ENCODE measurements at places on chromosomes 5 and 9.
A peak's percentile ranks its signal among the peaks of the same experiment; 100 is the strongest.

DNA sequence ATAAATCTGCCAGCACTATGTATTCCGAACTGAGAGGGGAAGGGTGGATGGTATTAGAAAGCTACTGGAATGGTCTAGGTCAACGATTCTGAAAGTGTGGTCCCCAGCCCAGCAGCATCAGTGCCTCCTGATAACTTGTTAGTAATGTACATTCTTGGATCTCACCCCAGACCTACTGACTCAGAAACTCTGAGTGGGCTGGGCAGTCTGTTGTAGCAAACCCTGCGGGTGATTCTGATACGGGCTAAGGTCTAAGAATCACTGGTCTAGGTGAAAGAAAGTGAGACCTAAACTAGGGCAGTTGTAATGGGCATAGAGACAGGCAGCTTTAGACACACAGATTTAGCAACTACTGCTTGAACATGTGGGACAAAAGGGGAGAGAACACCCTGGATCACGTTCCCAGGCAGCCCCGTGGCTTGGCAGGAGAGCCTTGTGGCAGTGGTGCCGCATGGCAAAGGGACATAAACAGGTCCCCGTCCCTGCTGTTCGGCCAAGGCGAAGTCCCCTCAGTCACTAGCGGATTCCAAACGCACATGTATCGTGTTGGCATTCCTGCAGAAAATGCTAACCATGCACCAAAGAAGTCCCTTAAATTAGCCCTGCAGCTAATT, 216.3 kb downstream of the TTLL11 start:
- DNase-seq = no peak

DNA sequence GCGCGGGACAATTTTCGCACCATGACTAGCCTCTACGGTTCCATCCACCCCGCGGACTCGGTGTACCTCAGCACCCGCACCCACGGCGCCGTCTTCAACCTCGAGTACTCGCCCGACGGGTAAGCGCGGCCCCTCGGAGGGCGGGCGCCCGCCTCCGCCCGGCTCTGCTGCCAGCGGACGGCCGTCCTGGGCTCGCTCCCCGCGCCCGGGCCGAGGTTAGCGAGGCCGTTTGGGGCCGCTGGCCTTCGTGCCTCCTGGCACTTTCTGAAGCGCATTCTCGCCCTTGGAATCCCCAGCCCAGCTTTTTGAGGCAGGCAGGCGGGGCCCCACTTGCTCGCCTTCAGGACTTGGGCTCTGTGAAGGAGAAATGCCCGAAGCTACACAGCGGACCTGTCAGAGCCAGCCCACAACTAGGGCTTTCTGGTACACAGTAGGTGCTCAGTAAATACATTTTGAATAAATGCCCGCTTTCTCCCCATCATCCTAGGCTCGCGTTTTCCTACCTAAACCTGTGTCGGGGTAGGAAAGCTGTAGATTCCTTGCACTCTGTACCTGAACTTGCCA, 772 bp downstream of the DCAF10 start:
- DNase-seq = peak; percentile 55

DNA sequence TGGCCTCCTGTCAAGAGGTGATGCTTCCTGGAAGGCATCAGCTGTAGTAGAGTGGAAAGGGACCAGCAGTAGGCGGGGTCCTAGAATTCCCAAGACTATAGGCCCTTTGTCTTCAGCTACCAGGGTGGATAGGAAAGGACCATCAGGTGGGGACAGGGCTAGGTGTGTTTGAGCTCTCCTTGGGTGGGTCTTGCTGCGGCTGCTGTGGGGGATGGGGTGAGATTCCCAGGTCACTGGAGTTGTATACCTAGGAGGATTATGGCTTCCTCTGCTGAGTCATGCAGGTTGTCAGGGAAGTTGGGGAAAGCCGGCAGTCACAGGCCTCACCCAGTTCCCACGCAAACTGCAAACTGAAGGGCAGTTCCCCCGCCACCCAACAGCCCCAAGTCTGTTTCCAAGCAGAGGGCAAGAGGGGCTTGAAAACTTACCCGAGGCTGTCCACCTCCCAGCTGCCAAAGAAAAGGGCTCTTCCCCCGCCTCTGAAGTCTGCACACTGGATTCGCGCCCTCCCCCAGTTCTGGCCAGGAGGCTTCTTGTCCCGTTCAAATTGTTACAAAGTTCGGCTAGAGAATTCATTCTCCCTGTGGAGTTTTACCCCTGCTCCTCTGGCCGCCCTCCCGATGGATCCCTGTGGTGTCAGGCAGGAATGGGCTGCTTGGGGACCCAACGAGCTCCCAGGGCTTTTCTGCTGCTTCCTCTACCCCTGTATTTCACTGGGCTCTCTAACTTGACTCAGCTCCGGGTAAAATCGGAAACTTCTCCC, 23.0 kb upstream of the ECM2 start:
- no peak for DNase-seq

- peak; percentile 35 for DNase-seq
Measured at GRCh38 chr9:114282926-114283325, 40.0 kb upstream of the ORM1 start.

DNA sequence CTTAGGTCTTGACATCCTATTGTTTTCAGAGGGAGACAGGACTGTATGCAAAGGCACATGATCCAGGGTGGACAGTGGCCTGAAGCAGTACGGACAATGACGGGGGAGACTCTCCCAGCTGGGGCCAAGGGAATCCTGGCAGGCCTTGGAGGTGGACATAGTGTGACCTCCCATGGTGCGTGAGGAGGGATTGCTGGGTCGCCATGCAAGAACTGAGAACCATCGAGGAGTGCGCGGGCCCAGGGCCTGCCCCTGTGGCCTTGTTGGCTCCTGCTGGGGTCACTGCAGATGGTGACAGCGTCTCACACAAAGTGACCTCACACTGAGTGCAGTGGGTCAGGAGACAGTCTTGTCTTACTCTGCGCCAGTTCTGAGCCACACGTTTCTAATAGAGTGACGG, 192.4 kb downstream of the GADD45G start:
- no peak for DNase-seq

GRCh38 chr5:96344678-96345577, 88.1 kb downstream of the PCSK1 start:
- DNase-seq = no peak

- no peak for DNase-seq
Measured at GRCh38 chr5:135232958-135233357, 166.1 kb downstream of the MACROH2A1 start.

- peak; percentile 18 for DNase-seq
Measured at GRCh38 chr9:2116073-2116472, 100.9 kb downstream of the SMARCA2 start.

DNA sequence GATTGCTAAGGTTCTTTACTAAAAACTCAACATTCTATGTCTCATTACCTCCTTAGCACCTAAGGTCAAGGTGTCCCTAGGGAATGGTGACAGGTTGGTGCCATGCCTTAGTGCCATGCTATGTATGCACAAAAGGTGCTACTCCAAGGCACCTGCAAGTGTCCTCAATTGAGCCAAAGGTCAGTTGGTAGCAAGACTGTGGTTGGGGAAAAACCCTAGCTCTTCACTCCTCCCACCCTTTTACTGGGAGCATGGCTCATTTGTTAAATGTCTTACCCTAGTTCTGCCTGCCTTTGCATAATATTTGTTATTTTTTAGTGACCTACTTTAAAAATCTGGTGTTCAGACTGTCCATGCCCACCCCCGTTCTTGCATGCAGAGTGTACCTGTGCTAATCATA, 17.0 kb downstream of the ACO1 start:
- DNase-seq = no peak

DNA sequence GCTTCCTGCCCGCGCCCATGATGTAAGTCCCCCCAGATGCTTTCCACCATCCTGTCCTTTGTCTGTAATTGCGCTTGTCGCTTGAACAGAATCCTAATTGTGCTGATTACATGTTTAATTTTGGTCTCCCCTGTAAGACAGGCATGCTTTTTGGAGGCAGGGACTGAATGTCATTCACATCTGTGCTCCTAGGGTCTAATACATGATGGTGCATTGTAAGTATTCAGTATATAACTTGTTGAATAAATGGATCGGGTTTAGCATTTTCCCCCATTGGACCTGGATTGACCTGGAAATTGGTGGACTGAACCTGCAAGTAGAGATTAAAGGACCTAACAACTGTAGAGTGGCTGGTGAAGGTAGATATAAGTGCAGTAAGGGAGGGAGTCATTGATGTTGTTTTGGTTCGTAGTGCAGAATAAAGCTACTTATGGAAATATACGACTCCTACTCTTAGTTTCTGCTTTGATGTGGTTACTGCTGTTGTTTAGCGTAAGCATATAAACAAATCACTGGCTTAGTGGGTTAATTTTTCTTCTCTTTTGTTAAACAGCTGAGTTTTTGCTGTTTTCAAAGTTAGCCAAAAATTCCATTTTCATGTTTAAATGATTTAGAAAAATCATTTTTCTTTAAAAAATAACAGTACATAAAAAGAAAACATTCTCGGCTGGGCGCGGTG, 57.3 kb downstream of the TRIO start:
- no peak for DNase-seq

GRCh38 chr5:144318011-144318410, 147.3 kb downstream of the KCTD16 start:
- DNase-seq = no peak

DNA sequence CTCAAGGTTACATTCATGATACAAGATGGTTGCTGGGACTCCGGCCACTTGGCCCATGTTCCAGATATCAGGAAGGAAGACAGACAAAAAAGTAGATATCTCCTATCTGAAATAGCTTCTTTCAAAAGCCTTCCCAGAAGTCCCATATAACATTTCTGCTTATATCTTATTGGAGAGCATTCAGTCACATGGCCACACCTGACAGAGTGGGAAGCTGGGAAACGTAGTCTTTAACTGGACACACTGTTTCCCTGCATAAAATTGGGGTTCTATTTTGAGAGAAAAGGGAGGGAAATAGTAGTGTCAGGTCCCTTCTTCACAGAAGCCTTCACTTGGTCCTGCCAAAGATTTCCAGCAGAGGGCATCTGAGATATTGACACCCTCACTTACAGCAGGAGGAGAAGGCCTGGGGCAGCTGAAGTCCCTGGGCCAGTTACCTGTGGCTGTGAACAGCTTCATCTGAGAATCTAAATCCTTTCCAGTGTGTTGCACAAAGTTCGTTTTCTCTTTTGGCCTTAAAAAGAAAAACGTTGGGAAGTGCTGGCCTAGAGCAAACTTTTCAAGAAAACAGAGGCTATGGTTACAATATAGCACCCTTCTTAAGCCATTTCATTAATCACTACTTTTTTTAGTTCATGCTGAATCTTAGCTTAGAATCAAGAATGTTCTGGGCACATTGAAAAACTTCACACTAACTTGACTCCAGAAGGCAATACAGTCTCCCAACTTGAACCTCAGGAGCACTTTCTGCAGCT, 33.5 kb downstream of the SPEF2 start:
- peak; percentile 74 for DNase-seq
